ENCODE measurements at places on chromosomes 5 and 9.

- no peak for DNase-seq
These were observed 493.3 kb upstream of the ADAMTS16 start for GRCh38 chr5:4646715-4647375.

DNA sequence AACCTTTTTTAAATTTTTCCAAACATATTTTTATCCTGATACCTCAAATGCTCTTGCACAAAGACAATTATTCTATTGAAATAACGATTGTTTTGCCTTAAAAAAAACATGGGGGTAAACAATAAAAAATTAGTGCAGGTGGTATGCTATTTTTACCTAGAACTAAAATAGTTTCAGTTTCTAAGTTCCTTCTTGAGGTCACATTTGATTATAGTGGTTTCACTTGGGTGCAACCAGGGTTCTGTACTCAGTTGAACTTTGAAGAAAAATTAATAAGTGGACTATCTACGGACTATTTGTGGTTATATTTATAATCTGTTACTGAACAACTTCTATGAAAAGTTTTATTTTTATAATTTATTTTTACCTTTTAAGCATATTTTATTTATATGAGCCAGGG lies 387.1 kb upstream of the IZUMO3 start:
- no peak for DNase-seq

DNA sequence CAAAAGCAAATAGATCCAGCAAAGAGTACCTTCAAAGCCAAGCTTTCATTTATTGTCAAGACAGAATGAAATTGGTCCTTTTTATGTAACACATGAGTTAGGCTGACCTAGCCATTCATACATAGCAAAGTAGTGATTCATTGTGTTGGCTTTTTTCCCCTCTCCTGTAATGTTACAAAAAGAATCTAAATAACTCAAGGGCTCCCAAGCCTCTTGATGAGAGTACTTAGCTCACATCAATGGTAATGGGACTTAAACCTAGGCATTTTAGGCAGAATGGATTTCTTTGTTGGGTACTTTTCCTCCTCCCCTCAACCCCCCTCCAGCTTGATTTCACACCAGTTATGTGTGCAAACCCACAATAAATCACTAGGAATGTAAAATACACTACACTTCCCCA lies 123.7 kb downstream of the EBF1 start:
- DNase-seq: no peak

GRCh38 chr5:26945901-26946300 lies 92.5 kb downstream of the CDH9 start:
- no peak for DNase-seq

GRCh38 chr5:5139336-5139776 lies 774 bp upstream of the ADAMTS16 start:
- DNase-seq: no peak

DNA sequence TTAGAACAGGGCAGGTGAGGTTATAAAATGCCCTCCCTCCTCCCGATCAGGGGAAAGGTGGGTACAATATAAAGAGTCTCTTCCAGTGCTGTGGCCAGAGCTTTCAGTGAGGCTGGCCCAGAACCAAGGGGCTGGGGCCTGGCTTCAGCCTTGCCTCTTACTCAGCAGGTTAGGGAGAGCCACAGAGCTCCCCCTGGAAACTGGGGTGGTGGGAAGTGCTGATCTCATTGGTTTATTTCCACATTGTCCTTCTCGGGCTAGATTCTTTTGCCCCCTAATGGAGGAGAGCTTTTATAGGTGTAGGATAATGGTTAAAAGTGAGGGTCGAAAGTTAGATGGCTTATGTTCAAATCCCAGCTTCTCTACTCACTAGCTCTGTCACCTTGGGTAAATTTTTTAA lies 186.7 kb upstream of the TBC1D2 start:
- no peak for DNase-seq

DNA sequence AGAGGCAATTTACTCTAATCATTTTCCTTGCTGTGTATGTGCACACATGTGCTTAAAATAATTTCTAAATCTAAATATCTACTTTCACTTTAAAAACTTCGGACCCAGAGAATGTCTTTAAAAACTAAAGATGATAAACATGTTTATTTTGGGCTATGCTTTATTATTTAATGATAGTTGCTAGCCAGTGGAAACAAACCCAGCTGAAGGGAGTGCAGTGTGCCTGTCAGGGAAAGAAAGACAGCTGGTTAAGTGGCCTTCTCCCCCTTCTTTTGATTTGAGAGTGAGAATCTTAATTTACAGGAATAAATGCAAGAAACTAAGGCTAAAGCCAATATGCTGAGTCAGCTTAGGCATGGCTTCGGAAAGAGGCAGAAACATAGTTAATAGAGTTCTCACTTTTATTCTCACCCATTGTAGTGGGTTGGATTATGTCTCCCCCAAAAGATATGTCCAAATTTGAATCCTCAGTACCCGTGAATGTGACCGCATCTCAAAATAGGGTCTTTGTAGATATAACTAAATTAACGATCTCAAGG lies 111.4 kb downstream of the DCP2 start:
- DNase-seq: no peak

- peak; percentile 33 for DNase-seq
These were observed 66.6 kb downstream of the DEPDC1B start for GRCh38 chr5:60633341-60633740.

GRCh38 chr9:117963493-117964090 lies 259.4 kb downstream of the TLR4 start:
- no peak for DNase-seq

- DNase-seq: peak; percentile 74
These were observed 118.8 kb upstream of the VLDLR start for GRCh38 chr9:2502760-2503159.

- no peak for DNase-seq
These were observed 57.8 kb upstream of the LIFR start for GRCh38 chr5:38613992-38614836.

DNA sequence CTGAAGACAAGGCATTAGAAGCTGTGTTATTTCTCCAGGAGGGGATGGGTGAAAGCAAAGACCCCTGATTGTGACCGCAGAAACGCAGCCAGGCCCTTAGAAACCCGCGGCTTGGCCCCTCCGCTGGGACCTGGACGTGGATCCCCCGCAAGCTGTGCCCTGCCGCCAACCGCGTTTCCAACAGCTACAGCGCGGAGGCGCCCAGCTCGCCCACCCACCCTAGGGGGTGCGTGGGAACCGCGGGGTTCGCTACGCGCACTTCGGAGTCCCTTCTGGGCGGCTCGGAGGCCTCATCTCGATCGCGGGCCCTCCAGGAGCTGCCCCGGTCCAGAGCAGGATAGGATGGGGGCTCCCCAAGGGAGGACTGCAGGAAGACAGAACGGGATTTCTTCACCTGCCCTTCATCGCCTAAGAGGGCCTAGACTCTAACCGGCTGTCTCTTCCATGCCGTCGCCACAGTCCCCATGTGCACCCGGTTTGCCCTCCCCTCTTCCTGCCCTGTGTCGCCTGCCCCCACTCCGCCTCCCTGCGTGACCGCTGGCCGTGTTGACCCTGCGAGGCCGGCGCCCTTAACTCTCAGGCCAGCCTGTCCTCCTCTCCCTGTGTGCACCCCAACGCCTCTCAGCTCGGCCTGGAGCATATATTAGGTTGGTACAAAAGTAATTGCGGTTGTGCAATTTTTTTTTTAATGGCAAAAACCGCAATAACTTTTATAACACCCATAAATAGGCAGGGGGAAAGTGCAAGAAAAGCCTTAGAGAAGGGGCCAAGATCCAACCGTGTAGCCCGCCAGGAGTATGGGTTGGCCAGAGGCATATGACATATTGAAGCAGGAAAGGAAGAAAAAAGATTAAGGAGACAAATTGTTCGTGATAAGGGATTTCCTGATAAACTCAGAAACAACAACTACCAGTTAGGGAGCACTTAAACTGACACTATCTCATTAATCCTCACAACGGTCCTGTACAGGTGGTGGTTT lies 68.1 kb upstream of the FREM1 start:
- no peak for DNase-seq

DNA sequence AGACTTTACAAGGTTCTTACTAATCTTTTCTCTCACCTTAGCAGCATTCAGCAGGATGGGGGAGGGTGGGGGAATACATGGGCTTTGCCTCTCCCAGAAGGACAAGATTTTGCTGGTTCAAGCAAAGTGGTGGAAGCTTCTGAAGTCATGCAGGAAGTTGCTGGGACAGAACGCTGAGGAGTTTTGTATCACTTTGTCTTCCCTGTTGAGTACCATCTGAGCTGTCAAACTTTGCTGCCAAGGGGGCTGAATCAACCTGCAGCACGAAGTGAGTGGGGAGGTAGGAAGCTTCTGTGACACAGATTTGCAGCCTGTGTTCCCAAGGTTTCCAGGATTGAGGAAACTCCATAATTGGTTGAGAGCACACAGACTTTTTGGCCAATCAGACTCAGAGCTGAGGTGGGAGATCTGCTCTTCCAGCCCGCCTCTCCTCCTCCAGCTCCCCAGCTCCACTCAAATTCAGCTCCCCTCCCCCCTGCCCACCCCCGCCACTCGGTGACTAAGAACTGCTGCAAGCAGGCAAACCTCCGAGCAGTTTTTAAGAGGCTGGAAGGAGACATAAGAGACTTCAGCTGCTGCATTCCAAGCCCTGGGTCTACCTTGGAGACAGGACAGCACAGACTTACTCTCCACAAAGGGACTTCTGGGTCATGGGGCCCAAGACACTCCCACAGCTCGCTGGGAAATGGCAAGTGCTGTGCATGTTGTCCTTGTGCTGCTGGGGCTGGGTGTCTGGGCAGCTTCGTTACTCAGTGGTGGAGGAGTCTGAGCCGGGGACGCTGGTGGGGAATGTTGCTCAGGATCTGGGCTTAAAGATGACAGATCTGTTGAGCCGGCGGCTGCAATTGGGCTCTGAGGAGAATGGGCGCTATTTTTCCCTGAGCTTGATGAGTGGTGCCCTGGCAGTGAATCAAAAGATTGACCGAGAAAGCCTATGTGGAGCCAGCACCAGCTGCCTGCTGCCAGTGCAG lies at the start of gene PCDHGC5:
Gene PCDHGC5, plus strand, starts transcription at position 491 of the 971 bp plus-strand sequence. Its CDS starts 160 bp downstream, at position 651.
- DNase-seq: no peak

DNA sequence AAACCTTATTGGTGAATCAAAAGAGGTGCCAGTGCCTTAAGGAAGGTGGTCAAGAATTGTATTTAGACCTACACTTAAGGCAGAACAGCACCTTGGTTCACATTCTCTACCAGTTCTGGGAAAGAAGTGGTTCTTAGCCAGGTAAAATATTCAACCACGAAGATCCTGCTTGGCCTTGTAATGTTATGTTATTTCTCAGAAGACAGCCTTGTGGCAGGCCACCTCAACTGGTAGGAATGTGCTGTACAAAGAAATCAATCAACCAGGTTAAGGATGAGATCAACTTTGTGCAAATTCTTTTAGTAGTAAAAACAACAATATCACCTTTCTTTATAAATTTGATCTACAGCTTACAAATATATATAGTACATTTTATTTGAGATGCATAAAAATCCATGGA lies 246.8 kb downstream of the ARRDC3 start:
- no peak for DNase-seq

DNA sequence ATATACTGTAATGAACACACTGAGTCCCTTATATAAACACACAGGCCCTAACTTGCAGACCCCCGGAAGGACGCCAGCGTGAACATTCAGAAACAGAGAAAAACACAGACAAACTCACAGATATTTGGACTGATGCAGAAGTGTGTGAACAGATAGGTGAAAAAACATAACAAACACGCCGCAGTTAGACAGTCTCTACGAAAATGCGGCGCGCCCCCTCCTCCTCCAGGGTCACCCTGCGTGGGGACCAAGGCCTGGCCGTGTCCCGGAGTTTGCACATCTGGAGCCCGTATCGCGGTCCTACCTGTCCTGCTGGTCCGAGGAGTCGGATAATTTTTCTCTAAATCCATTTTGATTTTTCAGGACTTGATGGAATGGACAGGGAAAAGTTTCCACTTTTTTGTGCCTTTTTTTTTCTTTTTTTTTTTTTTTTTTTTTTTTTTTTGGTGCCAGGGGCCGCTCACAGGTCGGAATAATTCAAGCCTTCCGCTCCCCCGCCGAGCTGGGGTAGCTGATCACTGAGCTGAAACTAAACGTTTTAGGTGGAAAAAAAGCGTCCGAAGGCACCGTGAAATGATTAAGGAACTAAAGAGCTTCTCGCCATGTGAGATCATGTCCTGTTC lies at the start of gene PAX5:
Gene PAX5, minus strand, starts transcription at position 587 of the 623 bp plus-strand sequence. Its CDS starts 237 bp downstream, at position 350.
- DNase-seq: no peak

DNA sequence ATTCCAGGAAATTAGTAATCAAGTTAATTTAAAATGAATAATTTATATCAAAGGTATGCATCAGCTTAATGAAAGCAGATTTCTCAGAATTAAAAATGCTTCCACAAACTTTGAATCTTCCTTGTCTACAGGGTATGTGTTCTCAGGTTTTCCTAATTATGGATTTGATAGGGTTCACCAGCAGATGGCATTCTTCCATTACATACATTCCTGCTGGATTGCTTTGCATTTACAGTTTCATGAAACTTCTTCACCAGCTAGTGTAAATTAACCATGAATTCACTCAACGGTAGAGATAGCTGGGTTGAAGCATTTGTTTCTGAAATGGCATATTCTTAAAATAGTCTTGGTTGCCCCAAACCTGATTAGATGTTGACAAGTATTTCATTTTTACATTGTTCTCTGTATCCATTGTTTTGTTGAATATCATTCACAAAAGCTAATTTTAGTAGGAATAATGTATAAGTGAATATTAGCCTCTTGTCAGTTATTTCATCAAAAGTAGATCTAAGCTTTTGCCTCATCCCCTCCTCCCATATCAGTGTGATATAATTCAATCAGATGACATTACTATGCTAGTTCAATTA lies 68.7 kb upstream of the WDR41 start:
- DNase-seq: peak; percentile 7

DNA sequence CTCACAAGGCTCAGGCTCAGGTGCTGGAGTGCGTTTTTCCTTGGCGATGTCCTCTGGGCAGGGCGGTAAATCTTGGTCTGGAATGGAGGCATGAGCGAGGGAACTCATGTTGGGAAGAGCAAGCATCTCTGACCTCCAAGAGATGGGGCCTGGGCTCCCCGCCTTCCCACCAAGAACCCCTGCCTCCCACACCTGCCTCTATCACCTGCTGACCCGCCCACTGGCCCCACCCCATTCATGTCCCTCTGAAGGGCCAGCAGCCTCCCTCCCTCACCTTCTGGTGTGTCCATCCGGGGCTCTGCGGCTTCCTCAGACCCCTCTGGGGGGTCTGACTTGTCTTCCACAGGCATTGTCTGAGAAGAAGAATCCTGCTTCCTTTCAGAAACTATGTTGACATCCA lies 10.9 kb downstream of the CIZ1 start:
- no peak for DNase-seq

GRCh38 chr5:14244721-14245120 lies 101.6 kb downstream of the TRIO start:
- peak; percentile 28 for DNase-seq

DNA sequence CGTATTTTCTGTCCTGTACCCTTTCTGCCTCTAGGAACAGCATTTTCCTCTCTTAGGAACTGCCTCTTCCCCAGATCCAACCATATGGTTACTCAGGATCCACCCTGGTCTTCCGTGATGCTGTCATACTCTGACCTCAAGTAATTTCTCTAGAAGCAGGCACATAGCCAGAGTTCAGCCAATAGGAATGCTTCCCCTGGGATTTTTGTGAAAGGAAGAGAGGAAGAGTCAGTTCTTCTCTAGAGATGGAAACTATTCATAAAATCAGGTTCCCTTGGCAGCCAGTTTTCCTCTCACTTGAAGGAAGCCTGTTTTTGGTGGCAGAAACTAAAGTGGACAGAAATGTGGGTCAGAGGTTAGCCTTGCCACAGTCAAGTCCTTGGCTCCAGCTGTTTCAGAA lies 400.1 kb upstream of the PCSK5 start:
- DNase-seq: no peak

Measured in trophoblast cell (in vitro differentiated cells and primary cell).